Naive thymus-derived CD8-positive, alpha-beta T cell (primary cell): ENCODE measurements at places on chromosomes 2 and 18. TPM values are rescaled to one million over a fixed set of nuclear protein-coding genes. Genes with fewer than 3 reads are reported as not detected.

The DNAJC27 gene
- total RNA-seq: 11.3 TPM

The GALNT14 gene
- 0.36 TPM for total RNA-seq

The PAX8 gene
- 0.82 TPM for total RNA-seq

The NLRC4 gene
- total RNA-seq: not detected

DNA sequence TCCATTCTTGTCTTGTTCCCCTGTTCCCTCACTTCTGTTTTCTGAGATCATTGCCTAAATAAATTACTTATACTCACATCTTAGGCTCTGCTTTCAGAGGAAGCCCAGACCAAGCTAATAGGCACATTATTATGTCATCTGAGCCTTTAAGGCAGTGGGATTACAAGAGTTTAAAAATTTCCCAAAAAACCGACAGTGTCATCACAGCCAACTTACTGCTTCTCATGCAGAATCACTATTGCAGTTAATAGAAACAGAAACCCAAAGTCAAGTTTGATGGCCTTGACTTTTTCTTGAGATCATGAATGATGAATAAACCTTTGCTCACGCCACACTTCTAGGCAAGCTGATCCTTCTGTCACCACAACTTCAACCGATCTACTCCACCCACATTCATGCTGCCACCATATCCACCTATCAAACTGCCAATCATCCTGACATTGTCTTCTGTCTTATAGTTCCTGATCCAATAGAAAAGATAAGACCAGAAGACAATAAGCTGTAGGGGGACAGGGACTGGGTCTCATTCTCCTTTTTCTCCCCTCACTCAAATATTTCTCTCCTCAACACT is 142.7 kb upstream of the CREB1 start:
- DNase-seq: no peak

- no peak for DNase-seq
Observed at GRCh38 chr18:59918997-59919396, 19.2 kb downstream of the PMAIP1 start.

DNA sequence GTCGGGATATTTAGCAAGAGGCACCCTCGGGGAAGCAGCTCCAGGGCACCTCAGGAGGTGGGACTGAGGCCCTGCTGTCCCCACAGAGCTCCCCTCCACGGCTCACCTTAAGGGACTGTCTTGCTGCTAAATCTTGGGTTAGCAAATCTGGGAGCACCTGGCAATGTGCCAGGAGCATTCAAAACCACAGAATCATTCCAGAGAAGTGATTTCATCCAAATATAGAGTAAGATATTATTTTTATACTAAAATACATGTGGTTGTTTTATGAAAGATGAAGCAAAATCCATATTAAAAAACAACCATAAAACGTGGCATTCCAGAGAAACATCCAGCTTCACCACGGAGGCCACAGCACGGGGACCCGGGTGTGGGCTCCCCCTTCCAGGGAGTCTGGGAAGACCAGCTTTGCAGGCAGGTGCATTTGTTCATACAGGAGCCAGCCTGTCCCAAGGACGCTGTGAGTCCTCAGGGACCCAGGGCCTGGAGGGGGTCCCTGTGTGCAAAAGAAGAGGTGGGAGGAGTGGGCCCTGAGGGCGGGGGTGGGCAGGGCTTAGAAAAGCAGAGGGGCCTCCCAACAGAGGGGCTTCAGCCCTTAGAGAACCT is 16.3 kb downstream of the HS1BP3 start:
- DNase-seq: no peak

DNA sequence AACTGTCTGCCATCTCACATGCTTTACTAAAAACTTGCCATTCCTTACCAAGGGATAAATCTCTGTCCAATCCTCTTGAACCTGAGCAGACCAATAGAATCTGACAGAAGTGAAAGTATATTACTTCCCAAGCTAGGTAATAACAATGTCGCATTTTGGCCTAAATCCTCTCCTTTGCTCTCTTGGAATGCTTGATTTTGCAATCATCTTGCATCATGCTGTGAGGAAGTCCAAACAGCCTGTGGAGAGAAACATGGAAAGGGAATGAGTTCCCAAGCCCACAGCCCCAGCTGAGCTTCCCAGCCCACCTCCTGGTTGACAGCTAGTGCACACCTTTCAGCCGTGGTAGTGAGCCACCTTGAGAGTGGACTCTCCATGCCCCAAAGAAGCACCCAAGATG is 540.6 kb downstream of the STK39 start:
- DNase-seq: no peak

- no peak for DNase-seq
Observed at GRCh38 chr2:237198164-237198855, 112.6 kb downstream of the COPS8 start.

DNA sequence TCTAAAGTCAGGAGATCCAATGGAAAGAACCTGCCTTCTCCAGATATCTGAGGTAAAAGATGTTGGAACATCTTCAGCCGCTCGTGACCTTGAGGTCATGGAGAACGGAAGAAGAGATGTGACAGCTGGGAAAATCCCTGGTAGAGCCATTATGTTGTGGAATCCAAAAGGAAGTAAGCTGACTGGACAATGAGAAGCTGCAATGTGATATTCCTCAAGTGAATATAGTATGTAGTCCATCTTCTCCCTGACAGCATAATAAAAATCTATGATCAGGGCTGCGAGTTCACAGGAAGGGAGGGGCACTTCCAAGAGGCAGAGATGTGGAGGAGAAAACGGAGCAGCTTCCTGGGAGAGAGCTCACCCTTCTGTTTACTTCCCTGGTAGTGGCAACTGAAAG is 201.0 kb upstream of the SP5 start:
- DNase-seq: no peak

DNA sequence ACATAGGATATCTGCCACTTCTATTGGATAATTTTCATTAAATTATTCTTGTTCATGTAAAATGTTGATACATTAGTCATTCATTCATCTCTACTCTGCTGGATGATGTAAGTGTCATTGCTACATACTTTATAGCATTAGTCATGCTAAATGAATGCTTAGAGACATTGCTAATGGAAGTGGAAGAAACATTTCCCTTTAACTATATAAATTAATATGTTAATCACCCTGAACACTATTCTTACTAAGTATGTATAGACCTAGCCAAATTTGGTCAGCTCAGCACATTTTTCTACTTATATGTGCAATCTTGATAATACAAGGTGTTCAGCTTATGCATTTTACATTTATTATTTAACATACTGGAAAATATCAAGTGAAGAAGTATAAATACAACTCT is 160.2 kb downstream of the DPP4 start:
- no peak for DNase-seq
